Fibroblast of lung (primary cell): ENCODE measurements at places on chromosomes 2 and 18. TPM values are rescaled to one million over a fixed set of nuclear protein-coding genes. Genes with fewer than 3 reads are reported as not detected.

DSG4 gene
- not detected in 2 replicates for total RNA-seq

BMP10 gene
- not detected in 2 replicates for total RNA-seq

GRCh38 chr2:172296267-172297046 is 130.9 kb upstream of the ITGA6 start:
- H3K27me3 ChIP-seq: peaks cover 8% of the 10 kb centered on the region
- no peak overlapping the region for H3K4me3 ChIP-seq
- H3K4me1 ChIP-seq: no peaks in the 10 kb centered on the region
- no peak overlapping the region for H3K27ac ChIP-seq
- no peaks in the 10 kb centered on the region for H3K36me3 ChIP-seq

DNA sequence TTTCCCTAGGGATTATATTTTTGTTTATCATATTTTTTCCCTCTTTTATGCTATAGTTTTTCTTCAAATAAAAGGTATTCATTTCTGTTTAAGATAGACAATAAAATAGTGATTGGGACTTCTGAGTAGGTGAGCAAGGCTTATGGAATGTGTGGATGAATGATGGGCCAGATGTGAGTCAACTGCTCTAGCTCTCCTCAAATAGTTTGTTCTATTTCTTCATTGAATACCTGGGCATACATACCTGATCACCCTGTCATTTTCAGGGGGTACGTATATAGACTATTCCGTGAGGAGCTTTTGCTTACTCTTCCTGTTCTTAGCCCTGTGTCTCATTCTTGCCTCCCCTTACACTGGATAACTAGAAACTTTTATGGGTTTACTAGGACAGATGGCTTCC is 41.9 kb downstream of the BABAM2 start:
- H3K27ac ChIP-seq: no peak overlapping the region
- no peaks in the 10 kb centered on the region for H3K36me3 ChIP-seq
- no peaks in the 10 kb centered on the region for H3K27me3 ChIP-seq
- peak; percentile 17 for DNase-seq
- H3K4me1 ChIP-seq: no peaks in the 10 kb centered on the region

DNA sequence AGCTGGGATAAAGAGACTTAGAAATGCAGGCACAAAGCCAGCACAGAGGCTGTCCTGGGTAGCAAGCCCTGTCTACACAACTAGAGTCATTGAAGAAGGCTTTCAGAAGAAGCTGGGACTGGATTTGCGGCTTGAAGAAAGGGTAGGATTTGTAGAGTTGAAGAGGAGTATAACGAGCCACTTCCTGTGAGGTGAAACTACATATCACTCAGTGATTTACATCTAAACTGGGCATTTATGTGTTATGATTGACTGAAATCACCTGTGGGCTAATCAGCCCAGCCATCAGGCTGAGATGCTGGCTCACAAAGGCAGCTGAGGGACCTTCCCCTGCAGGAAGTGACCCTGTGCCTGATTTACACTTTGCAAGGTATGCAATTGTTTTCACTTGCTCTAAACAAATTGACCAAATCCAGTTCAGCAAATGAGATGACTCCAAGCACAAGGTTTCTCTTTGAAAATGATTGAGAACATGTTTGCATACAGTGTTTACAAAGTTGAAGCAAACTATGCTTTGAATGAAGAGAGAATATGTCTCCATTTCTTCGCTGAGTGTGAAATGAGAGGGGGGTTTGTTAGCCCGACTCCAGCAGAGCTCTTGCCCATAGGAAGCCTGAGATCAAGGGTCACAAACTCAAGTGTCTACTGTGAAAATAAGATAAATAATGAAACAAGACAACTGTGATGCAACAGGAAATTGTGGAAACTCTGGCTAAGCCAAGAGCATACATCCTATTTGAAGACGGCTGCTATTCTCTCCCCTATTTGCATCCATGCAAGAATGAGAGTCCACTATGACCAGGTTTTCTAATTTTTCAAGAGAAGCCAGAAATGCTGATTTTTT is 69.3 kb upstream of the HK2 start:
- no peaks in the 10 kb centered on the region for H3K27me3 ChIP-seq
- H3K4me3 ChIP-seq: no peak overlapping the region
- H3K4me1 ChIP-seq: peaks cover 9% of the 10 kb centered on the region
- H3K36me3 ChIP-seq: no peaks in the 10 kb centered on the region
